ENCODE measurements at places on chromosomes 5 and 9. TPM values are rescaled to one million over a fixed set of nuclear protein-coding genes. Genes with fewer than 3 reads are reported as not detected.

CDKN2B-AS1 gene
- 4.4 TPM for total RNA-seq

LYRM7 gene
- total RNA-seq, result 11.0 TPM

MARCHF11 gene
- total RNA-seq, result not detected

HTR4 gene
- not detected for total RNA-seq

ACOT12 gene
- not detected for total RNA-seq

GRCh38 chr5:35117967-35118366 is 70.2 kb upstream of the AGXT2 start:
- H3K4me3 ChIP-seq, result no peak overlapping the region
- H3K27ac ChIP-seq, result no peak overlapping the region
- DNase-seq, result no peak
- peaks cover 23% of the 10 kb centered on the region for H3K27me3 ChIP-seq
- no peaks in the 10 kb centered on the region for H3K36me3 ChIP-seq

HTR1A gene
- not detected for total RNA-seq

ADAMTS16 gene
- total RNA-seq, result not detected

NIPAL4 gene
- 0.10 TPM for total RNA-seq

- no peak overlapping the region for H3K4me3 ChIP-seq
- H3K36me3 ChIP-seq, result no peaks in the 10 kb centered on the region
- no peak for DNase-seq
- H3K27me3 ChIP-seq, result peaks cover 4% of the 10 kb centered on the region
These were observed 220.9 kb upstream of the DAP start for GRCh38 chr5:10981932-10982331.

GRCh38 chr9:1354086-1354485 is 303.9 kb downstream of the DMRT2 start:
- peaks cover 20% of the 10 kb centered on the region for H3K27me3 ChIP-seq
- no peaks in the 10 kb centered on the region for H3K4me1 ChIP-seq
- DNase-seq, result no peak

DNA sequence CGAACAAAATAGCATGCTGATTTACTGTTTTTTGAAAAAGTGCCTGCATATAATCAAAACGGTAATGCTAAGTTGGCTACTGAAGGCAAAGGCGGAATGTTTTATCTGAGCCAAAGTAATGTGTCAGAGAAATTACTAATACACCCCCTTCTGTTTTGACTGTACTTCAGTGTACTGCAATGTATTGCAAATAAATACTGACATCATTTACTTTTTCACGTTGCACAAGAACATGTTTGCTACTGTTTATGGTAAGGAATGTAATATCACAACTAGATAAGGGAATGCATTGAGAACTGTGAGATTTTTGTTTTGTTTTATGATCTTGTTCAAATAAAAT is 813 bp upstream of the AGTPBP1 start:
- H3K27me3 ChIP-seq, result no peaks in the 10 kb centered on the region
- peak overlapping the region; percentile 88 for H3K4me3 ChIP-seq
- peaks cover 37% of the 10 kb centered on the region for H3K4me1 ChIP-seq

GRCh38 chr5:94031631-94032030 is 290.2 kb upstream of the POU5F2 start:
- H3K27me3 ChIP-seq, result no peaks in the 10 kb centered on the region
- H3K36me3 ChIP-seq, result peaks cover 28% of the 10 kb centered on the region
- no peak overlapping the region for H3K27ac ChIP-seq
- no peak overlapping the region for H3K4me3 ChIP-seq

GRCh38 chr5:2260211-2261003 is 377.7 kb upstream of the IRX4 start:
- no peaks in the 10 kb centered on the region for H3K4me1 ChIP-seq
- H3K4me3 ChIP-seq, result no peak overlapping the region
- H3K27ac ChIP-seq, result no peak overlapping the region

GRCh38 chr9:26193237-26193636 is 515.0 kb upstream of the TUSC1 start:
- no peak overlapping the region for H3K27ac ChIP-seq
- DNase-seq, result no peak
- no peak overlapping the region for H3K4me3 ChIP-seq
- H3K27me3 ChIP-seq, result no peaks in the 10 kb centered on the region
- no peaks in the 10 kb centered on the region for H3K4me1 ChIP-seq

DNA sequence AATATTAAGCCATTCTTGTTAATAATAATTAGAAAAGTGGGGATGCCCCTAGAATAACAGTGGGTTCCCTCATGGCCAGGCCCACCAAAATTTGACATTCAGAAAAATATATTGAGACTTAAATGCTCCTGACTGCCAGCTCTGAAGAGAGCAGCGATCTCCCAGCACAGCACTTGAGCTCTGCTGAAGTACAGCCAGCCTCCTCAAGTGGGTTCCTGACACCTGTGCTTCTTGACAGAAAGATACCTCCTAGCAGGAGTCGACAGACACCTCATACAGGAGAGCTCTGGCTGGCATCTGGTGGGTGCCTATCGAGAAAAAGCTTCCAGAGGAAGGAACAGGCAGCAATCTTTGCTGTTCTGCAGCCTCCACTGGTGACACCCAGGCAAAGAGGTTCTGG is 261.5 kb downstream of the DTWD2 start:
- no peak overlapping the region for H3K4me3 ChIP-seq
- H3K4me1 ChIP-seq, result no peaks in the 10 kb centered on the region
- no peaks in the 10 kb centered on the region for H3K27me3 ChIP-seq
- no peak overlapping the region for H3K27ac ChIP-seq
- no peak for DNase-seq

GRCh38 chr5:6745706-6746222 is 32.5 kb downstream of the TENT4A start:
- no peak overlapping the region for H3K4me3 ChIP-seq
- H3K27ac ChIP-seq, result no peak overlapping the region
- peak; percentile 56 for DNase-seq

DNA sequence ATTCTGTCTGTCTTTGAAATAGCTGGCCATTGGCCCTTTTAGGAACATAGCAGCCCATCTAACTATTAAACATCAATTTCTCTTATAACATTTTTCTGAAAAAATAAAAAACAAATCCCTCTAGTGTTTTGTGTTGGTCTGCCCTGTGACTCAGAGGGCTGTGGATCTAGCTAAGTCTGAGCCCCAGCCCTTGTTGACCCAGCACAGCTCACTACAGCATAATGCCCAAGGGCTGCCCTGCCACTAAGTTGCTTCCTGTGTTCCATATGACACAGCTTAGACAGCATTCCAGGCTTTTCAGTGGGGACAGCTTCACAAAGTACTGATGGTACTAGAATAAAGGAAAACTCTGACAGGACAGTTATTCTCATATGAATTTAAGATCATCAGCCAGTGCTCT is 136.0 kb downstream of the SCAMP1 start:
- H3K27ac ChIP-seq, result no peak overlapping the region
- H3K36me3 ChIP-seq, result no peaks in the 10 kb centered on the region
- H3K4me1 ChIP-seq, result no peaks in the 10 kb centered on the region

REXO4 gene
- 24.1 TPM for total RNA-seq

GCNT4 gene
- total RNA-seq, result 2.3 TPM

- H3K27ac ChIP-seq, result no peak overlapping the region
- H3K4me3 ChIP-seq, result no peak overlapping the region
These were observed 65.1 kb downstream of the BASP1 start for GRCh38 chr5:17282283-17283120.

CSF1R gene
- total RNA-seq, result 0.08 TPM

DNA sequence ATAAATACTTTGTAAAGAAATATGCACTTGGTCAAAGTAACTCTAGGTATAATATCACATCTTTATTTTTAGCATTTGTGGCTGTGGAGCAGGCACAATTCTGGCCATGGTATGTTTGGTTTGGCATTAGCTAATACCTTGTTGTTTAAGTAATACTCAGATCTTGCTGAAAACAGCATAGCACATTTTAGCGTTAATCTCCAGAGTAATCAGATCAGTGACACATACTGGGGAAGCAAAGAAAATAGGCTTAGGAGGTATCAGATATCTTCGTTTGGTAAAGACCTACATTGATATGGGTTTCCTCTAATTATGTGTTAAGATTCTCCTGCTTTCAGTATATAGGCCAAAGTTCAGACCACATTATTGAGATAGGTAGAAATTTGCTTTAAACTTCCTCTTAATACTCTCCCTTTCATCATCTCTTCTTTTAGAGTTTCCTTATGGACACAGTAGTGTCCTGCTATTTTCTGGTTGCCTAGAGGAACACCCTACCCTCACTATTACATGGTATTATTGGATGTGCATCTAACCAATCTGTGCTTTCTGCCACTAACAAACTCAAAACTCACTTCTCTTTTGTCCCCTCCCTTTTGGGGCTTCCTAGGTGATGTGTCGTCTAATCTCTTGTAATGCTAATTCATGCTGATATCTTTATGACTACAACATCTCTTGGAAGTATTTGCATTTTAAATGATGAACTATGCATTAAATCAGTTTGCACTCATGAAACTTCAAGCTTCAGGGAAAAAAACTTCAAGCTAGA is 437.3 kb upstream of the ADAMTSL1 start:
- no peak overlapping the region for H3K27ac ChIP-seq
- no peaks in the 10 kb centered on the region for H3K27me3 ChIP-seq
- no peak for DNase-seq
- H3K4me1 ChIP-seq, result no peaks in the 10 kb centered on the region
- no peak overlapping the region for H3K4me3 ChIP-seq

GRCh38 chr5:89342106-89342876 is 459.3 kb upstream of the MEF2C start:
- no peaks in the 10 kb centered on the region for H3K36me3 ChIP-seq
- no peak overlapping the region for H3K27ac ChIP-seq
- H3K4me3 ChIP-seq, result no peak overlapping the region
- no peaks in the 10 kb centered on the region for H3K4me1 ChIP-seq
- no peak for DNase-seq
- no peaks in the 10 kb centered on the region for H3K27me3 ChIP-seq

FOXD4L3 gene
- not detected for total RNA-seq

GRCh38 chr5:122300374-122300773 is 11.7 kb upstream of the SNCAIP start:
- no peak overlapping the region for H3K27ac ChIP-seq
- H3K4me3 ChIP-seq, result no peak overlapping the region
- DNase-seq, result no peak

- H3K27ac ChIP-seq, result no peak overlapping the region
- H3K4me3 ChIP-seq, result no peak overlapping the region
- peaks cover 2% of the 10 kb centered on the region for H3K4me1 ChIP-seq
- no peaks in the 10 kb centered on the region for H3K27me3 ChIP-seq
- H3K36me3 ChIP-seq, result peaks cover 28% of the 10 kb centered on the region
These were observed 10.4 kb downstream of the MED27 start for GRCh38 chr9:132069046-132069898.

HMMR gene
- 77.8 TPM for total RNA-seq

DBH gene
- total RNA-seq, result not detected

EDIL3 gene
- total RNA-seq, result not detected

- H3K27ac ChIP-seq, result no peak overlapping the region
- no peaks in the 10 kb centered on the region for H3K4me1 ChIP-seq
- no peak overlapping the region for H3K4me3 ChIP-seq
- no peaks in the 10 kb centered on the region for H3K27me3 ChIP-seq
- no peaks in the 10 kb centered on the region for H3K36me3 ChIP-seq
These were observed 103.9 kb downstream of the TRIO start for GRCh38 chr5:14247054-14247386.

DNA sequence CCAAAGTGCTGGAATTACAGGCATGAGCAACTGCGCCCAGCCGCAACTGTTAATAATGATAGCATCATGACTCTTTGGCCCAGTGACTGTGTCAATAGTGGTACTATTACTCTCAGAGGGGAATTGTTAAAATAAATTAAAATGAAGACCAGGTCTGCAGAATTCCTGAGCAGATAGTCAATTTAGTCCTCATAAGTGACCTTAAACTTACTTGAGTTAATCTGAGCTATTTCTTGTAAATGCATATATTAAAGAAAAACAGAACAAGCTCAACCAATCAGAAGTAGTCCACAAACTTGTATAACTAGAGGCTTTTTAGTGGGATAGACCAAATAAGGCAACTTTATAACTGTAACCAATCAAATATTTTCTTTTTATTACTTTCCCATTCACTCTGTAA is 1.7 kb upstream of the RECK start:
- no peak overlapping the region for H3K27ac ChIP-seq
- H3K4me1 ChIP-seq, result peaks cover 23% of the 10 kb centered on the region
- no peak overlapping the region for H3K4me3 ChIP-seq
- peaks cover 3% of the 10 kb centered on the region for H3K36me3 ChIP-seq
- DNase-seq, result no peak

NSG2 gene
- total RNA-seq, result not detected

ANKRD31 gene
- total RNA-seq, result 0.17 TPM

DNA sequence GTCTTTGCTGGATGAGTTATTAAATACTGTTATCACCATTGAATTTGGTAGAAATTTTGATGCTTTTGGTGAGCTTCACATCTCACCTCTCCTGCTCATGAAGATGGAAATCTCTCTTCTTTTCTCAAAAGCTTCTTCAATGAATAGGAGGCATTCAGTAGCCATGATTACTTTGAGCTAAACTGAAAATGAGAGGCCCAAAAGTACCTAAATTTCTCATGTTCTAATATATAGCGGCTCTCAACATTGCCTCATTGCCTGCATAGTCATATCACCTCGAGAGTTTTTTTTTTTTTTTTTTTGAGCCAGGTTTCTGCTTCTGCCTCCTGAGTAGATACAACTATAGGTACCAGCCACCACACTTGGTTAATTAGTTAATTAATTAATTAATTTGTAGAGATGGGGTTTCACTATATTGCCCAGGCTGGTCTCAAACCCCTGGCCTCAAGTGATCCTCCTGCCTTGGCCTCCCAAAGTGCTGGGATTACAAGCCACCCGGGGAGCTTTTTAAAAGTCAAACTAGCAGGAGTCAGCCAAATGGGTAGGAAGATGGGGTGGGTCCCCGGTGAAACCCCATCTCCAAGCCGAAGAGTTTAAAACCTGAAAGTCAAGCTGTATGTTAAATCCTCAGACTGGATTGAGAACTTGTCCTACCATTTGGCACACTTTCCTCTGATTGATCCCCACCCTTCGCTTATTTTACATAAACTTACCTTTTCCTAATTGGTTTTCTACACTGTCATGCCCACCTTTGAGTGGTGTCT is 169.0 kb downstream of the DOCK2 start:
- H3K4me3 ChIP-seq, result no peak overlapping the region
- peaks cover 30% of the 10 kb centered on the region for H3K4me1 ChIP-seq
- H3K36me3 ChIP-seq, result peaks cover 65% of the 10 kb centered on the region
- DNase-seq, result no peak
- no peaks in the 10 kb centered on the region for H3K27me3 ChIP-seq

EGFLAM gene
- not detected for total RNA-seq

PDE6A gene
- not detected for total RNA-seq

DNA sequence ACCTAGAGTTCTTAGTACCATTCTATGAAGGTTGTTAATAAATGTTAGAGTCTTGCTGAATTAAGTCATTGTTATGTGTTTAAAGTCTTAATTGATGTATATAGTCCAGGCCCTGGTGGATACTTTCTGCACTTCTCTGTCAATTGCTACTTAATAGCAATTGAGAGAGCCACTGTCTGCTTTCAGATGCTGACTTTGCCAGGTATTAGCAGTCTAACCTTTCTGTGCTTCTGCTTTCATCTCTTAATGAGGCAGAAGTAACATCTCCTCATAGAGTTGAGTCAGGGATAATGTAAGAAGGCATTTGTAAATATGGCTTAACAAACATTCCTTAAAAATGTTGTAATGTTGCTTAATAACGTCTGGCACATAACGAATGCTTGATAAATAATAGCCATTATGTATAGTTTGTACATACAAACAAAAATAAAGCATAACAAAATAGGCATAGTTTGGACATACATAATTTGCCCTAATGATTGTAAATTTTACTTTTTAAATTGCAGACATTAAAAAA is 28.3 kb downstream of the RASGRF2 start:
- H3K27me3 ChIP-seq, result no peaks in the 10 kb centered on the region
- no peak overlapping the region for H3K27ac ChIP-seq
- H3K36me3 ChIP-seq, result peaks cover 10% of the 10 kb centered on the region
- no peak for DNase-seq
- peaks cover 39% of the 10 kb centered on the region for H3K4me1 ChIP-seq
